ENCODE measurements at places on chromosomes 12 and 14. TPM values are rescaled to one million over a fixed set of nuclear protein-coding genes. Genes with fewer than 3 reads are reported as not detected.
A peak's percentile ranks its signal among the peaks of the same experiment; 100 is the strongest.

INHBE gene
- total RNA-seq = not detected

BATF gene
- 5.1 TPM for total RNA-seq

TEP1 gene
- total RNA-seq = 17.4 TPM

TSHR gene
- total RNA-seq = 1.1 TPM

PTCSC3 gene
- total RNA-seq = not detected

ADAM21 gene
- total RNA-seq = not detected

ADAMTS20 gene
- total RNA-seq = 1.0 TPM

SLC6A12 gene
- 0.21 TPM for total RNA-seq

EGLN3 gene
- 54.6 TPM for total RNA-seq

- DNase-seq = no peak
Observed at GRCh38 chr14:58772794-58773620, 135.2 kb downstream of the DACT1 start.

- DNase-seq = no peak
Observed at GRCh38 chr14:21322716-21323115, 42.8 kb downstream of the RPGRIP1 start.

DNA sequence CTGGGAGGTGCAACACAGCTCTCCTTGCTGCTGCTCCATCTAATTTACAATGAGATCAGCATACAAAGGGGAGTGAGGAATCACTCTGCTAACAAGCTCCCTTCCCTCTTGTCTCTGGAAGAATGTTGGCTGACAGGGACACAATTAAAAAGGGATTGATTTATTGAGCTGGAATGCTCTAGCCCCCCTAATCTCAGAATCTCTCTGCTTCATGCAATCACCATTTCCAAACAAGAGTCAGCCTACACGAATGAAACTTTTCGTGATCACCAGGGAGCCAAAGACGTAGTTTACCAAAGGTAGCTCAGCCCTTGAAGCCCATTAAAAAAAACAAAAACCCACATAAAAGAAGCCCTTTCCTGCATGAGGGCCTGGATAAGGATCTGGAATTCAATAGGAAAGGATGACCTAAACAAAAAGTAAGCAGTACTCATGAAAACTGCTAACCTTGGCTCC lies 223.8 kb downstream of the C12orf75 start:
- peak; percentile 26 for DNase-seq

- no peak for DNase-seq
Observed at GRCh38 chr14:76333664-76334063, 42.3 kb upstream of the ESRRB start.

- DNase-seq = no peak
Observed at GRCh38 chr12:70609203-70609602, 28.0 kb downstream of the PTPRB start.

GRCh38 chr14:21539189-21539940 lies 13.2 kb upstream of the SALL2 start:
- DNase-seq = no peak

DNA sequence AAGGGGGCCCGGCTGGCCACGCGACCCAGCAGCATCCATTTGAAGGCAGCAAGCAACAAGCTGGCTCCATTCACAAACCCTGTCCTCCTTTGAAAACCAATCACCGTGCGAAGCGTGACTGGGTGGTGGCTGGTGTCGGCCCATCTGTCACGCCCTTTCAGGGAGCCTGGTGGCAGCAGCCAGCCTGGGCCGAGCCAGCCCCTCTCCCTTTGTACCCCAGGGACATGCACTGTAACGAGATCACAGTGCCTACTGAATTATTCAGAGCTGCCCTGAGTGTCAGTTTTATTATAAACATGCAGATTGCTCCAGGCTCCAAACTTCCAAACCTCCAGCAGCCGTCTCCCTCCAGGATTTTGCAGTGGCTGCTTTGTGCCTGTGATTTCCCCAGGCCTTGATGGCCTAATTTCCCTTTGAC lies 22.3 kb upstream of the CTDSP2 start:
- DNase-seq = no peak

- DNase-seq = no peak
Observed at GRCh38 chr14:101113108-101113612, 209.6 kb upstream of the RTL1 start.

- DNase-seq = no peak
Observed at GRCh38 chr14:103836976-103837725, 10.2 kb downstream of the PPP1R13B start.

- DNase-seq = no peak
Observed at GRCh38 chr14:49306152-49306751, 279.9 kb downstream of the RPS29 start.

DNA sequence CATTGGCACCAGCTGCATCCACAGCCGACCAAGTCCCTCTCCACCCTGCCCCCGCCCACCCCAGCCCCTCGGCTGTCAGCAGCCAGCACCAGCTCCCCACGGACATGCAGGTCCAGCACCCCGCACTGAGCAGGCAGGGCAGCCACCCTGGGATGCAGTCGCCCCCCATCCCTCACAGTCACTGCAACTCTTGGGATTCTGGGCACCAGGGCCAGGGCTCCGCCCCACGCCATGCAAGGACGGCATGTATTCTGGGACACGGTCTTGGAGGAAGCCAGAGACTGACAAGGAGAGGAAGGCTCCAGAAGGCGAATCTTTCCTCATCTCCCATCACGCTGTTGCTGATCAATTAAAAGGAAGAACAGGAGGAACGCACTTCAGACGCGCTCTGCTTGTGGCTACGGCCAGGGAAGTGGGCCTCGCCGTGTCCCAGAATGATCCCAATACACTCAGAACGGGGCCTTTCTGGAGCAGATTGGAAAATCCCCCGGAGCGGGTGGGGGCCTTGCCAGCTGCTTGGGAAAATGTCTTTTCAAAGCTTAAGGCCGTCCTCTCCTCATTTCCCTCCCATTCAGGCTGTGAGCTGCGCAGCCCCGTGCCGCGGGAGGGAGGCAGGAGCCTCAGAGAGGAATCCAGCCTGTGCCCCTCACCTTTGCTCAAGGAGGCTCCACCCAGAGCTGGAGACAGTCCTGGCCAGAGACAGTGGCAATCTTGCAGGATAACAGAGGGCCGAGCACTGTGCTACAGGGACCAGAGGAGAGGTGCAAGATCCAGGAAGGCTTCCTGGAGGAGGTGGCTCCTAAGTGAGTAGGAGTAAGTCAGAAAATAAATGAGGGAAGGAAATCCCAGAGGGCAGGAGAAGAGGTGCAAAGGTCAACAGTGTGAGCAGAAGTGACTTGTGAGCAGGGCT lies 54.1 kb upstream of the DIO3 start:
- no peak for DNase-seq

GRCh38 chr12:92365836-92366235 lies 220.2 kb upstream of the BTG1 start:
- no peak for DNase-seq

GRCh38 chr12:54133772-54134375 lies 54.9 kb downstream of the SMUG1 start:
- no peak for DNase-seq

DNA sequence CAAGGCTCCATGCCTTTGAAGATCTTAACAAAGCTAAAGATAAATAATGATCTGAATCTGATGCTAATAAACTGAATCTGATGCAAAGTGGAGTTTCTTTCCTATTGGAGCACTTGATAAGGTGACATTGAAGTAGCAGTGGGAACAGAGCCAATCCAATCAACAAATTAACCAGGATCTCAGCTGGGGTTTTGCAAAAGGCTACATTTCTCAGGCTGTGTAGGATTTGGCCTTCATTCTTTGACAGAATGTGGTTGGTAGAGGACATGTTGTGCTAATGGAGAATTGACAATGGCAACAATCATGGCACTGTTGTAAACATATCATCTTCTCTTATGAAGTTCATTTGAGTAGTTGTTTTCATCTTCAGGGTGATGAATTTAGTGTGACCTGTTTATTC lies 164.9 kb downstream of the CCDC91 start:
- DNase-seq = no peak

DNA sequence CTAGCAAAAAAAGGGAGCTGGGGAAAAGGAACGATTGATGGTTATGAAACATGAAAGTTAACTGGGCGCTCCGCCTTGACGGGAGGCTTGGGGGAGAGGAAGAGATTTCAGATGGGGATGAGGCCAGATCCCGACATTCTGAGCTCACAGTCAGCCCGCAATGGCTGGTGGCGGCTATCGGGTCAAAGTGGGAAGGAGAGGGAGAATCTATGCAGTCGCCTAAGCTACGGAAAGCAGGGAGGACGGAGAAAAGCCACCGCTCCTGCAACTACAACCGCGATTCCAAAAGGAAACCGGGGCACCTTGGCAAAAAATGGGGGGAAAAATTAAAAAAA lies 502 bp downstream of the MPHOSPH9 start:
- no peak for DNase-seq

GRCh38 chr14:58912799-58913432 lies 275.2 kb downstream of the DACT1 start:
- no peak for DNase-seq

DNA sequence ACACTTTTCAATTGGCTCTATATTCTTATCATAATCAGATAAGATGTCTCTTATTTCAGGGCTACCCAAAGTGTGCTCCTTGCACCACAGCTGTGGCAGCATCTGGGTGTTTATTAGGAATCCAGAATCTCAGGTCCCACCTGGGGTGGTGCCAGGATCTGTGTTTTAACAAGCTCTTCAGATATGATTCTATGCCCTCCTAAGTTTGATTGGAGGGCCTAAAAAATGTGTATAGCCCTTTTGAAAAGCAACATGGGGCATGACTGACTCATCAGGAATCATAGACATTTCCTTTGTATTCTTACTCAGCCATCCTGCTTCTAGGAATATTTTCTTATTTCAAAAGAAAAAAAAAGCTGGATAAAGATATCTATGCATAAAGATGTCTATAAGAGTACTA lies 103.1 kb downstream of the HELB start:
- DNase-seq = no peak

- no peak for DNase-seq
Observed at GRCh38 chr12:34400986-34401658, 378.8 kb downstream of the ALG10 start.

DNA sequence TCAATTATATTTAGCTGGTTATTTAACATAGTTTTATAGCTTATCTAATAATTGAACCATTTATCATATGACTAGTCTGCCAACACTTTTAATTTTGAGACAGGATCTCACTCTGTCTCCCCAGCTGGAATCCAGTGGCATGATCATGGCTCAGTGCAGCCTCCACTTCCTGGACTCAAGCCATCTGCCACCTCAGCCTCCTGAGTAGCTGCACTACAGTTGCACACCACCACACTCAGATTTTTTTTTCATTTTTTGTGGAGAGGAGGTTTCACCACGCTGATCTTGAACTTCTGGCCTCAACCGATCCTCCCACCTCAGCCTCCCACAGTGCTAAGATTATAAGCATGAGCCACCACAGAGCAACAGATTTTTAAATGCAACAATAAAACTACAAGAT lies 151.4 kb upstream of the MDGA2 start:
- no peak for DNase-seq

DNA sequence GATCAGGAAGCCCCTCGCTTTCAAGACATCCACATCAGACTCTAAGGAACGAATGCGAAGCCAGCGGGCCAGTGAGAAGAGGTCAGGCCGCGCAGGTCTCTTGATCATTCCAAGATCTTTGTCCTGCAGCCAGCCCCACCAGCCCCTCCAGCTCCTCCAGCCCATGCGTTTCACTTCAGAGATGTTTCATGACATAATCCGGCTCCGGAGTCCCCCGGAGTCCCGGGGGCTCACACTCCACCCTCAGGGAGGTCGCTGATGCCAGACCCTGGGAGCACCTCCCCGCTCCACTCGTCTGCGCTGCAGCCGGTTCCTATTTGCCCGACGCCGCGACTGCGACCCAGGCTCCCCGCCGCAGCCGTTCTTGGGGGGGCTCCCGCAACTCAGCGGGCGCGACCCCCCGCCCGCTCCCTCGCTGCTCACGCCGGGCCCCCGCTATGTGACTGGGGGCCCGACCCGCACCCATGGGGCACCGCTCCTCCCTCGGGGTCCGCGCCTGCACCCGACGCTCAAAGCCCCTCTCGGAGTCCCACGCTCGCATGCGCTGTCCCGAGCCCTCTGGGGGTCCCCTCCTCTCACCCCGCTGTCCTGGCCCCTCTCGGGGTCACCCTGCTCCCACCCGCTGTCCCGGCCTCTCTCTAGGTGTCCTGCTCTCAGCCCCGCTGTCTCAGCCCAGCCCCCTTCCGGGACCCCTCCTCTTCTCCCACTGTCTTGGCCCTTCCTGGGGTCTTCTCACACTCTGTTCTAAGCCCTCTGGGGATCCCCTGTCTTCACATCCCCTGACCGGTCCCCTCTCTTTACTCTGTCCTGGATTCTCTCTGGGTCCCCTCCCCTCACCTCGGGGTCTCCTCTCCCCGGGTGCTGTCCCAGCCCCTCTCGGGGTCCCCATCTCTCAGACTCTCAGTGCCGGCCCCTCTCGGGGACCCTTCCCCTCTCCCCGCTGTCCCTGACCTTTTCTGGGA lies 1.1 kb downstream of the TAOK3 start:
- no peak for DNase-seq

- DNase-seq = no peak
Observed at GRCh38 chr12:84075991-84076390, 836.6 kb downstream of the SLC6A15 start.

GRCh38 chr12:18284386-18284785 lies 23.1 kb downstream of the PIK3C2G start:
- peak; percentile 76 for DNase-seq

DNA sequence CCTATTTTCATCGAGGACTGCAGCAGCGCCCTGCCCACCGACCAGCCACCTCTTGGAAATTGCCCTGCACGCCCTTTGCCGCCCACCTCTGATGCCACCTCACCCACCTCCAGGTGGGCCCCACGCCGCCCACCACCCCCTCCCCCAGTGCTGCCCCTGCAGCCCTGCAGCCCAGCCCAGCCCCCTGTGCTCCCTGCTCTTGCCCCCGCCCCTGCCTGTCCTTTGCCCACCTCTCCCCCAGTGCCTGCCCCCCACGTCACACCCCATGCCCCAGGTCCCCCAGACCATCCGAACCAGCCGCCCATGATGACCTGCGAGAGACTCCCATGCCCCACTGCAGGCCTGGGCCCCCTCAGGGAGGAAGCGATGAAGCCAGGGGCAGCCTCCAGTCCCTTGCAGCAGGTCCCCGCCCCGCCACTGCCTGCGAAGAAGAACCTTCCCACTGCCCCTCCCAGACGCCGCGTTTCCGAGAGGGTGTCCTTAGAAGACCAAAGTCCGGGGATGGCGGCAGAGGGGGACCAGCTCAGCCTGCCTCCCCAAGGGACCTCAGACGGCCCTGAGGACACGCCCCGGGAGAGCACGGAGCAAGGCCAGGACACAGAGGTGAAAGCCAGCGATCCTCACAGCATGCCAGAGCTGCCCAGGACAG lies 96.5 kb downstream of the LGMN start:
- DNase-seq = no peak

- DNase-seq = no peak
Observed at GRCh38 chr14:51277753-51278415, 37.8 kb downstream of the TMX1 start.

GRCh38 chr14:75803765-75804164 lies 142.7 kb downstream of the TTLL5 start:
- no peak for DNase-seq

Measured in urinary bladder (tissue), 4 donors.